Muscle of arm (tissue), 14 donors: ENCODE measurements at places on chromosomes 1 and 21. TPM values are rescaled to one million over a fixed set of nuclear protein-coding genes. Genes with fewer than 3 reads are reported as not detected.

The WRAP73 gene
- polyA plus RNA-seq = 12.8 TPM

The HSD11B1 gene
- polyA plus RNA-seq = not detected

The FAM151A gene
- 1.1 TPM for polyA plus RNA-seq

The OR2M3 gene
- polyA plus RNA-seq = not detected

The F13B gene
- not detected for polyA plus RNA-seq

The CFHR5 gene
- polyA plus RNA-seq = not detected

The RAB3GAP2 gene
- polyA plus RNA-seq = 18.3 TPM

The RSPO1 gene
- polyA plus RNA-seq = not detected

The TRIM67 gene
- 0.05 TPM for polyA plus RNA-seq

The PADI2 gene
- 90.0 TPM for polyA plus RNA-seq

The FMO2 gene
- polyA plus RNA-seq = 0.43 TPM

The GRIK3 gene
- polyA plus RNA-seq = 0.91 TPM

The PHLDA3 gene
- polyA plus RNA-seq = 20.8 TPM

The DIPK1A gene
- 13.7 TPM for polyA plus RNA-seq

The NFIA gene
- 57.2 TPM for polyA plus RNA-seq

The ZNF648 gene
- 0.04 TPM for polyA plus RNA-seq

The AMY1A gene
- not detected for polyA plus RNA-seq

The HTR6 gene
- not detected for polyA plus RNA-seq

GRCh38 chr1:153790966-153791647 lies 15.9 kb downstream of the SLC27A3 start:
- no peak for DNase-seq

DNA sequence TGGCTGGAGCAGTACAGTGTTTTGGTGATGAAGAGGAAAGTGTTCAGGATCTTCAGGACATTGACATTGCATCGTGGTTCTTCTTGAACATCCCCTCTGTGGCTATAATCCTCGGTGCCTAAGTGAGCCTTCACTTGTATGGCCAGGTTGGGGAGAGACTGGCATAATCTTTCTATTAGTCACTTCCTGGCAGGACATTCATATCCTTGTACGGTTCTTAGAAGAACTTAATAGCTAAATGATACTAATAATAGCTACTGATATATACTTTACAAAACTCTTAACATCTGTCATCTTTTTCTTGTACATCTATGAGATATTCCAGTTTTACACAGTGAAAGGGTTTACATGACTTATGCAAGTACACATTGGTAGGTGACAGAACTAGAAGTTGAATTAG lies 35.8 kb downstream of the CELF3 start:
- no peak for DNase-seq

- no peak for DNase-seq
These were observed 143.6 kb downstream of the TOMM20 start for GRCh38 chr1:234985007-234985370.

DNA sequence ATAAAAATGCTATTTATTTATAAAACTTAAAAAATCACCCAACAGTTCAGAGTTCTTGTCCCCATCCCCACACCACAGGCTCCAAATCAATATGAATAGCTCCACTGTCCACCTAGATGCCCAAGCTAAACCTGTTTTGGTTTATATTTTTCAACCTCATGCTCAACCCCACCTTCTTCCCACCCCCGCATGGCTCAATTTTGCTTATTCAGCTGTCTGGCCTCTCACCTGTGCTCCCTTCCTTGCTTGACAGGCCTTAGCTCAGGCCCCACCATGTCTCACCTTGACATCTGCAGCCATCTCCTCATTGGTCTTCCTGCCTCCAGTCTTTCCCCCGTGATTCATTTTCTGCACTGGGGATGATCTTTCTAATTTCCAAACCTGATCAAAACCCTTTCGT lies 17.8 kb downstream of the COA7 start:
- no peak for DNase-seq

DNA sequence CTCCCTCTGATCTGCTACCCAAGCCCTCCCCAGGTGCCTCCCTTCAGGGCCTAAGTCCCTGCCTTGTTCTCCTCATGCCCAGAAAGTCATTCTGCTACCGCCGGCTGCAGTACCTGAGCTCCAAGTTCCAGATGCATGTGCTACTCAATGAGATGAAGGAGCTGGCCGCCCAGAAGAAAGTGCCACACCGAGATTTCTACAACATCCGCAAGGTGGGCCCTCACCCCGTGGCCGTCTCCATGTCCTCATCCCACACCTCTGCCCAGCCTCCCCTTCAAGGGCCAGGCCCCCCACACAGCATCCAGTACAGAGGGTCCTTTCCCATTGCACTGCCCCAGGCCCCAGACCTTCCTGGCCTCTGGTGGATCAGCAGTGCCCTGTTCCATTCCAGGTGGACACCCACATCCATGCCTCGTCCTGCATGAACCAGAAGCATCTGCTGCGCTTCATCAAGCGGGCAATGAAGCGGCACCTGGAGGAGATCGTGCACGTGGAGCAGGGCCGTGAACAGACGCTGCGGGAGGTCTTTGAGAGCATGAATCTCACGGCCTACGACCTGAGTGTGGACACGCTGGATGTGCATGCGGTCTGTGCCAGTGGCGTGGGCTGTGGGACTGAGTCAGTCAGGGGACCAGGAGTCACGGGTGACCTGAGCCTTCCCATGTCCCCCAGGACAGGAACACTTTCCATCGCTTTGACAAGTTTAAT lies 8.2 kb downstream of the AMPD2 start:
- no peak for DNase-seq

- no peak for DNase-seq
These were observed 9.8 kb downstream of the RAP1A start for GRCh38 chr1:111629190-111629954.

DNA sequence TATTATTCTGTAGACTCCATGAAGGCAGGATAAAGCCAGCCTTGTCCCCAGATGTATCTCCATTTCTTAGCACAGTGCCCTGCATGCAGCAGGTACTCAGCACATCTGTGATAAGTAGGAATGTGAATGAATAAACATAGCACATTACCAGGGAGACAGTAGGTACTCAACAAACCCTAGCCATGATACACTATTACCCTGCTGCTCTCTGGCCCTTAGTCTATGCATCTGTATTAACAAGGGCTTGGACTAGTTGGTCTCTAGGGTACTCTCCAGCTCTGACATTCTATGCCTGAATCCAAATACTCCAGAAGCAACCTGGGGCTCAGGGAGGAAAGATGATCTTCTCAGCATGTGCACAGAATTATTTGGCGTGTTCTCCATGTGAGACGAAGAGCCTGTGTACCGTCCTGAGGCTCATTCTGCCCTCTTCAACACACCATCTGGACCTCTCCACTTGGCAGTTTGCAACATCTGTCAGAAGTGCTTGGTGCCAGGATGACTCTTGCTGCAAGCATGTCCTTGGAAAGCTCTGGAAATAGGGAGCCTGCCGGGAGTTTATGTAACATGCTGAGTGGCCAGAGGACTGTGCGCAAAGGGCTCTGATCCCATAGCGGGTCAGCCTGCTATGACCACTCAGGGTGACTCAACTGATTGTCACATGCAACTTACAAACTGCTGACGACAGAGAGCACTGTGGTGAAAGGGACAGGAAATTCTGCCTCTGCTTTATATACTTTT lies 228.2 kb upstream of the USP24 start:
- peak; percentile 69 for DNase-seq

DNA sequence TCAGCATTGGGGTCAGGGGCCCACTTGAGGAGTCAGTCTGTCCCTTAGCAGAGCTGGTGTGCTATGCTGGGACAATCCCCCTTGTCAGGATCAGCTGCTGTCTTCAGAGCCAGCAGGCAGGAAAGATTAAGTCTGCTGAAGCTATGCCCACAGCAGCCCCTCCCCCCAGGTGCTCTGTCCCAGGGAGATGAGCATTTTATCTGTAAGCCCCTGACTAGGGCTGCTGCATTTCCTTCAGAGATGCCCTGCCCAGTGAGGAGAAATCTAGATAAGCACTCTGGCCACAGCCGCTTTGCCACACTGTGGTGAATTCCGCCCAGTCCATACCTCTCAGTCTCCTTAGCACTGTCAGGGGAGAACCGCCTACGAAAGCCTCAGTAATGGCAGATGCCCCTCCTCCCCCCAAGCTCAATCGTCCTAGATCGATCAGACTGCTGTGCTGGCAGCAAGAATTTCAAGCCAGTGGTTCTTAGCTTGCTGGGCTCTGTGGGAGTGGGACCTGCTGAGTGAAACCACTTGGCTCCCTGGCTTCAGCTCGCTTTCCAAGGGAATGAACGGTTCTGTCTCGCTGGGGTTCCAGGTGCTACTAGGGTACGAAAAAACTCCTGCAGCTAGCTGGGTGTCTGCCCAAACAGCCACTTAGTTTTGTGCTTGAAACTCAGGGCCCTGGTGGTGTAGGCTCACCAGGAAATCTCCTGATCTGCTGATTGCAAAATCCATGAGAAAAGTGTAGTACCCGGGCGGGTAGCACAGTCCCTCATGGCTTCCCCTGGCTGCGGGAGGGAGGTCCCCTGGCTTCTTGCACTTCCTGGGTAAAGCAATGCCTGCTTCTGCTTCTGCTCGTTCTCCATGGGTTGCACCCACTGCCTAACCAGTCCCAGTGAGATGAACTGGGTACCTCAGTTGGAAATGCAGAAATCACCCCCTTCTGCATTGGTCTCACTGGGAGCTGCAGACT lies 25.1 kb upstream of the TP53BP2 start:
- no peak for DNase-seq

- DNase-seq = no peak
These were observed 153.3 kb upstream of the LYPLAL1 start for GRCh38 chr1:219020386-219020785.

GRCh38 chr1:176954242-176954641 lies 210.3 kb downstream of the ASTN1 start:
- DNase-seq = no peak

- peak; percentile 43 for DNase-seq
These were observed 80.6 kb upstream of the RAVER2 start for GRCh38 chr1:64664299-64664698.

GRCh38 chr1:88191917-88192316 lies 492.2 kb upstream of the PKN2 start:
- no peak for DNase-seq

DNA sequence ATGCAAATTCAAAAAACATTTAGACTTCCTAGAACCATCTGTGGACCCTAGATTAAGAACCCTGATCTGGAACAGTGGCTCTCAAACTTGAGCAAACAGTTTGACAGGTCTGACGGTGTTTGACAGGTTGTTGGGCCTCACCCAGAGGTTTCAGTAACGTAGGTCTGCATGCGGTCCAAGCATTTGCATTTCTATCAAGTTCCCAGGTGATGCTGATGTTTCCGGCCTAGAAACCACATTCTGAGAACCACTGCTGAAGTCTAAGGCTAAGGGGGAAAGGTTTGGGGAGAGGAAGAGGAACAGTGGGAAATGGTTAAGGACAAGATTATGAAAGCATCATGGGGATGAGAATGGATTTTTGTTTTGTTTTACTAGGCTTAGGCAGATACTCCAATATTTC lies 48.6 kb downstream of the MDM4 start:
- DNase-seq = no peak

GRCh38 chr1:65243491-65243890 lies 65.9 kb upstream of the DNAJC6 start:
- no peak for DNase-seq

- no peak for DNase-seq
These were observed 32.3 kb downstream of the CHRM3 start for GRCh38 chr1:239418681-239419080.

DNA sequence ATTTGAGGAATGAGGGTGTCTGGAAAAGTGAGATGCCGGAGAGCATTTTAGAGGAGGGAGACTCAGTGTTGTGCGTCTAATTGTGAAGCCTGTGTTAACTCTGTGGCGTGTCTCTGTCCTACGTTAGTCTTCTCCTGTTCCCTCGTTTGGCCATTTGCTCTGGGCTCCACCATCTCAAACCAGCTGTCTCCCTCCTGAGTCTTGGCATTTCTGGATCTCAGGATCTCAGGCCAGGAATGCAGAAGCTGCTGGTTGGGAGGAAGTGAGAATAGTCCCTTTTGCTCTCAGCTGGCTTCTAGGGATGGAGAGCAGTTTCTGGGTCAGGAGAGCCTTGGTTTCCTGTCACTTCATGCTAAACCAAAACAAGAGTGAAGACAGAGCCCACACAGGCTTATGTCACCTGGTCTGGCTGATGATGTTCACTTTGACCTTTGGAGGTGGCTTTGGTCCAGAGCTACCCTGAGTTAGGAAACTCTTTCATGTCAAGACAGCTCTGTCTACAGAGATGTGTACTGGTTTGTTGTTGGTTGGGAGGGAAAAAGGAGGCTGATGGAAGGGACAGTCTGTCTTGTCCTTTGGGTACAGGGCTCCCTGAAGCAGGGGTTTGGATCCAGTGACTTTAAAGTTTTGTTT lies 859 bp downstream of the NFASC start:
- DNase-seq = no peak

- no peak for DNase-seq
These were observed 1.4 kb downstream of the ARF1 start for GRCh38 chr1:228083871-228084278.

GRCh38 chr1:25996966-25997827 lies 666 bp downstream of the PAFAH2 start:
- DNase-seq = no peak

- no peak for DNase-seq
These were observed 1004.0 kb downstream of the KCNT2 start for GRCh38 chr1:195604287-195604686.

DNA sequence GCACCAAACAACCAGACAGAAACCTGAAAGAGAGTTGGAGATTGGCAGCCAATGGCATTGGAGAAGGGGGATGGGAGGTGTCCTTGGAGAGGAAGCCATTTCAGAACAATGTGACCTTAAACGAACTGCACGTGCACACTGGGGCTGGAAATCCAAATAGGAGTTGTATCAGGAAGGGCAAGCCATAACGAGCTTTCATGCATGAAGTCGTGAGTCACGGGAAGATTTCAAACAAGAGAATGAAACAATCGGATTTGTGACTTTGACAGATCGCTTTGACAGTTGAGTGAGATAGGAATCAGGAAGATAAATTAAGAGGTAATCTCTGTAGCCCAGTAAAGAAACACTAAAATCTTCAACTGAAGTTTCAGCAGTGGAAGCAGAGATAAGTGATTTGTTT lies 445.8 kb upstream of the ZP4 start:
- no peak for DNase-seq

DNA sequence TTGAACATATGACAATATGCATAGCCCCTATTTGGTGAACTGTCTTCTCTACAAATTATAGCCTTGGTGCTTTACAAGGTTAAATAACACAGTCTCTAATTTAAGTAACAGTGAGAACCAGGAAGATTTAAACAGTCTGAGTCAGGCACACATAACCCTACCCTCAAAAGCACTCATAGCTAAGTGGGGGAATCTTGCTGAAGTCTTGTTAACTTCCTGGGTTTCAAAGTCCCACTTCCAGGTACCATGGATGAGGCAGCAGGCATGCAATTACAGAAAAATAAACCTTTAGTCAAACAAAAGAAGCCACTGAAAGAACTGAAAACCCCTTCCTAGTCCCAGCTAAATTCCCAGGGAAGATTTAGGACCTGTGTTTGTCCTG lies 147.6 kb downstream of the PBX1 start:
- DNase-seq = no peak

DNA sequence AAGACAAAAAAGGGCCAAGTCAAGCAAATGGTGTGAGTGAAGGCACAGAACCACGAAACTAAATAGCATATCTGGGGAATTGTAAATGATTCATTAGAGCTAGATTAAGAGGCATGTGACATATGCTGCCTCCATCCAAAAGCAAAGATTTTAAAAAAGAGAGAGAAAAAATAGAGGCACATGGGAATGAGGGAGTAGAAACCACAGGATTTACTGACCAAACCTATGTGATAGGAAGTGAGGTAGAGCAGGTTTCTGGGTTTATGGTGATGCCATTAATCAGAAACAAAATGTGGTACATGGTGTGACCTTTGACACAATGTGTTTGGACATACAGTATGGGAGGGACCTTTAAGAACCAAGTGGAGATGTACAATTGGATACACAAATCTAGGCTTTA lies 13.6 kb downstream of the C1orf52 start:
- no peak for DNase-seq
